Stimulated activated CD4-positive, alpha-beta T cell treated with anti-CD3 and anti-CD28 coated beads, Interleukin-1b, Interleukin-23, amount 100 ng/mL, for 48 hours (primary cell): ENCODE measurements at places on chromosomes 2 and 18.

GRCh38 chr2:155368934-155369333 lies 670.4 kb downstream of the KCNJ3 start:
- DNase-seq: no peak

DNA sequence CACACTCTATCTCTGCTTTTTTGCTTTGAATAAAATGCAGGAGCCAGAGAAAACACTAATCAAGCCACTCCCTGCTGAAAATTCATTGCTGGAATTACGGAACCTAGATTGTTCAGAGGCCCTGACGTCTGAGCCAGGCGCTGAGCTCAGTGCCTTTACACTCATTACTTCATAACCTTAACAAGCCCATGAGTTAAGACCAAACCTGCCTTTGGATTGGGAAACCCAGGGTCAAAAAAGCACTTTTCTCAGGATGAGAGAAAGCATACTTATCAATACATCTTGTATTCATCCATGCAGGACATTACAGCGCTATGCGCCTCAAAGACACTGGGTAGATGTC lies 762 bp downstream of the INO80C start:
- no peak for DNase-seq

GRCh38 chr2:213221957-213222356 lies 62.3 kb upstream of the SPAG16 start:
- DNase-seq: no peak

DNA sequence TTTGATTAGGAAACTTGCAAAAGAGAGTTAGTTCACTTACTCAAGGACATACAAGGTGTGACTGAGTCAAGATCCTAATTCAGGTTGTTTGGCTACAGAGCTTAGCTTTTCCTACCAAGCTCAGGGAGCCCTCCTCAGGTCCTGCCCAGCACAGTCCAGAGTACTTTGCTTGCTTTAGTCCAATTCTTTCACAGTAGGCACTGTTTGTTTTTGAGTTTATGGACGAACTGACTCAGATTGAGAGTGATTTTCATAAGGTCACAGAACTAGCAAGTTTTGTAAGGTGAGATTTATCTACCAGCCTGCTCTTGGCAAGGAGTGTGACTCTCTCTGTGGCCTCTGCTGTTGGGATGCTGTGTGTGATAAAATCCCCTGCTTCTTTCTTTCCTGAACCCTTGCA lies 310.5 kb downstream of the PTPRM start:
- DNase-seq: no peak

GRCh38 chr2:54672590-54673456 lies 50.6 kb upstream of the EML6 start:
- DNase-seq: no peak
